ENCODE measurements at places on chromosomes 2 and 18.

GRCh38 chr18:39030124-39030655 is 1464.6 kb upstream of the CELF4 start:
- no peak for DNase-seq

DNA sequence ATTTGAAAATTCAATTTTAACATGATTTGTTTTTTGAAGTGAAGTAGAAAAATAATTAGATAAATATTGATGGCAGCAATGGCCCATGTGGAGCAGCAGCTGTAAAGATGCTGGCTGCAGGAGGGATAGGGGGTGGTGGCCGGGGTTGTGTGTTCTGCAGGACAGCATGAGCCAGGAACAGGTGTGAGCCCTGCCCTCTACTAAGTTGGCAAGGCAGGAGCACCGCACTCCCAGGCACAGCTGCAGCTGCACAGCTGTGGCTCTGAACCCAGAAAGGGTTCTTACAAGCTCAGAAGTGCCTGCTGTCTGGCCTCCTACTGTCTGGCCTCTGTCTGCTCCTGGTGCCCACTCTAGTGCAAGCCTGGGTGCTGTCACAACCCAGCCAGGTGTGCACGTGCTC is 10.0 kb upstream of the DUSP19 start:
- DNase-seq: no peak

DNA sequence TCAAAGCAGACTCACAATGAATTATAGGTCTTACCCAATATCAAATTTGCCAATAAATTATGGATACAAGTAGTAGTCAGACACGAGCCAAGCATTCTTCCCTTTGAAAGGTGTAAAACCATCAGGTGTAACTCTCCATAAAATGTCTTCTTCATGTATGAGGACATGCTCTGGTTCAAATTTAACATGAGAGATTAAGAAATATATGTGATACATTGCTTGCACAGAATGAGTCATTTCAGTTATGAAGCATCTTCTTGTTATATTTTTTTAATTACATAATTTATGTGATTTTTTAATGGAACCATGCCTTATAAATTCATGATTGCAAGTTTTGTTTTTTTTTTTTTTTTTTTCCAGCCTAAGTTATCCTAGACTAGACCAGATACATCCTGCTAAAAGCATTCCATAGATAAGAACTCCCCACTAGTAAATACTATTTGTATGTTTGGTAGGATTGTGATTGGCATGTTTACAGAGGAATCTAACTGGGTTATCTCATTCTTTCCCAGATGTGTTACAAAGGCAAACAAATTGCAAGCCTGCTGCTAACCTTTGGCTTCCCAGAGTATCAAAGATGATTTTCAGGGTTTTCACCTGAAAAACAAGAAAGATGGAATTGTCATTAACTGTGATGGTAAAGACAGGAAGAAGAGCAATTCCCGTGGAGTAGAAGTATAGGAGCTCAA is 621.9 kb downstream of the XIRP2 start:
- no peak for DNase-seq

GRCh38 chr2:33288011-33288410 is 188.4 kb upstream of the RASGRP3 start:
- DNase-seq: no peak

- DNase-seq: no peak
Measured at GRCh38 chr2:212770240-212770639, 231.6 kb upstream of the ERBB4 start.

DNA sequence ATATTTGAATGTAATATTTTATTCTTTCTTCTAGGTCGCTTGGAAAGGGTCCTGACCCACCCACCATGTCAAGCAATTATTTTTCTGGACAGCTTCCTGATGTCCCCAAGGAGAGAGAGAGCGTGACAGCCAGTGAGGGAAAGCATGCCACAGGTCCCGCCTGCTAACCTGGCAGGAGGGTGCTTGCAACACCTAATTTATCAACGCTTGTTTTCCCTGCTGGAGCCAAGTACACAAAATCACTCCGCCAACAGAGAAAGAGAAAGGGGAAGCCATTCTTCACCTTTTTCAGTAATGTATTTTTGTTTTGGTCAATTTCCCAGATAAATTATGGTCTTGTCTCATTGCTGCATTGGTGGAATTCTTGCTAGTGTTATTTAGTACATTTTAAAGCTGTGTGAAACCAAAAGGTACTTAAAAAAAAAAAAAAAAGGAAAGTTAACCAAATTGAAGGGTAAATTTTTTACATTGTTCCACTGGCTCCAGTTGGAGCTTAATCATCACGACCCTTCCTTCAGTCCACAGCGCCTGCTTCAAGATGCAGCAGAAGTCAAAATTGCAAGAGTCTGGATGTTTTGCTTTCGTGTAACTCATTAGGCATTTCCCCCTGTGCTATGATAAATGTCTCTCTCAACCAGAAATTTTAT is 88.5 kb upstream of the COPS8 start:
- no peak for DNase-seq

DNA sequence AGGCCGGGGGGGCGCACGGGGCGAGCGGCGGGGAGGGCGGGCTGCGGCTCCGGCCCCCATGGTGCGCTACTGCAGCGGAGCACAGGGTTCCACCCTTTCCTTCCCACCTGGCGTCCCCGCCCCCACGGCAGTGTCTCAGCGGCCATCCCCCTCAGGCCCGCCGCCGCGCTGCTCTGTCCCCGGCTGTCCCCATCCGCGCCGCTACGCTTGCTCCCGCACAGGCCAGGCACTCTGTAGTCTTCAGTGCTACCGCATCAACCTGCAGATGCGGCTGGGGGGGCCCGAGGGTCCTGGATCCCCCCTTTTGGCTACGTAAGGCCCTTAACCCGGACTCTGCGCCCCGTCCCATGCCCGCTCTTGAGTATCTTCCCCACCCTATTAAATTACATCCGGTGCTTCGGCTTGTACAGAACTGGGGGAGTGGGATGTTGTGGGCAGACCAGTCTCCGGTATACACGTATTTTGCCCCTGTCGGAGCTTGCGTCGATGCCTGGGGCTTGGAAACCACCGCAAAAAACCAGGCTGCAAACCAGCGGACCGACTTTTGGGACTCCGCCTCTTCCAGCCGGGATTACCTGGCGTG is 598 bp upstream of the WBP1 start:
- peak; percentile 77 for DNase-seq

- no peak for DNase-seq
Measured at GRCh38 chr2:240213226-240213475, 72.7 kb upstream of the OTOS start.

DNA sequence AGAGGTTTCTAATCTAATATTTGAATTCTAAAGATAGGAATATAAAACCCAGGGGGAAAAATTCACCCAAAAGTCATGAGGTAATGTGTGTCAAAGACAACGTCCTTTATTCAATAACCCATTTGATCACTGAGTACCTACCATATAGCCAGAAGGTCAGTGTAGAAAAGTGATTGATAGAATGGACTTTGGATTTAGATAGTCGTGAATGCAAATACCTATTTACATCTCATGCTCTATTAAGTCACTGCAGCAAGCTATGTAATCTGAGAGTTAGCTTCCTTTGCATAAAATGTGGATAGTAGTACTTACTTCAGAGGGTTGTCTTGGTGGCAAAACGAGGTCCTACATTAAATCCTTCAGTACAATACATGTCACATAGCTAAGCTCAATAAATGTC is 27.8 kb upstream of the TRIB2 start:
- no peak for DNase-seq

DNA sequence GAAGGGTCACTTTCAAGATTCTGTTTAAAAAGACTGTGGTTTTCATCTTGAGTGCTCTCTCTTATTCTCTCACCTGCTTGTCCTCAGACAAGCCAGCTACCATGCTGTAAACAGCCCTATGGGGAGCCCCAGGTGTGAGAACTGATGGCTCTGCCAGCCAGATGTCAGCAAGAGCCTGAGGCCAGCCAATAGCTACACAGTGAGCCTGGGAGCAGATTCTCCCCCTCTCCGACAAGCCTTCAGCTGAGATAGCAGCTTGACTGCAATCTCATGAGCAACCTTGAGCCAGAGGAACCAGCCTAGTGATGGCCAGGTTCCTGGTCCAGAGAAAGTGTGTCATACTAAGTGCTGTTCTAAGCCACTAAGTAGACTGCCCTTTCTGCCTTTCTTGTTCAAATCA is 272.1 kb downstream of the NAPG start:
- DNase-seq: no peak

GRCh38 chr2:1713142-1713838 is 31.0 kb downstream of the PXDN start:
- DNase-seq: no peak

DNA sequence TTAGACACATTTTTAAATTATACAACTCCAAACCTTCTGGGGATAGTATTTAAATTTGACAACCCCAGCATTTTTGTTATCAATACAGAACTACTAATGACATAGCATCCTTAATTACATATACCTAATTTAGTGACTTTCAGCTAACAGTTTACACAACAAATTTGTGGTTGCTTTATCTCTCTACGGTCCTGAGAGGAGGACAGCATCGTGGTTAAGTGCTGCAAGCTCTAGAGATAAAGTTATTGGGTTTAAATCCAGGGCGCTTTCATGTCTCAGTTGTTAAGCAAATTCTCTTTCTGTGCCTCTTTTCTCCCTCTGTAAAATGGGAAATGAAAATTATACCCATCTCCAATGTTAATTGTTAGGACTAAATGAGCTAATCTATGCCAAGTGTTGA is 129.3 kb downstream of the METTL4 start:
- no peak for DNase-seq

DNA sequence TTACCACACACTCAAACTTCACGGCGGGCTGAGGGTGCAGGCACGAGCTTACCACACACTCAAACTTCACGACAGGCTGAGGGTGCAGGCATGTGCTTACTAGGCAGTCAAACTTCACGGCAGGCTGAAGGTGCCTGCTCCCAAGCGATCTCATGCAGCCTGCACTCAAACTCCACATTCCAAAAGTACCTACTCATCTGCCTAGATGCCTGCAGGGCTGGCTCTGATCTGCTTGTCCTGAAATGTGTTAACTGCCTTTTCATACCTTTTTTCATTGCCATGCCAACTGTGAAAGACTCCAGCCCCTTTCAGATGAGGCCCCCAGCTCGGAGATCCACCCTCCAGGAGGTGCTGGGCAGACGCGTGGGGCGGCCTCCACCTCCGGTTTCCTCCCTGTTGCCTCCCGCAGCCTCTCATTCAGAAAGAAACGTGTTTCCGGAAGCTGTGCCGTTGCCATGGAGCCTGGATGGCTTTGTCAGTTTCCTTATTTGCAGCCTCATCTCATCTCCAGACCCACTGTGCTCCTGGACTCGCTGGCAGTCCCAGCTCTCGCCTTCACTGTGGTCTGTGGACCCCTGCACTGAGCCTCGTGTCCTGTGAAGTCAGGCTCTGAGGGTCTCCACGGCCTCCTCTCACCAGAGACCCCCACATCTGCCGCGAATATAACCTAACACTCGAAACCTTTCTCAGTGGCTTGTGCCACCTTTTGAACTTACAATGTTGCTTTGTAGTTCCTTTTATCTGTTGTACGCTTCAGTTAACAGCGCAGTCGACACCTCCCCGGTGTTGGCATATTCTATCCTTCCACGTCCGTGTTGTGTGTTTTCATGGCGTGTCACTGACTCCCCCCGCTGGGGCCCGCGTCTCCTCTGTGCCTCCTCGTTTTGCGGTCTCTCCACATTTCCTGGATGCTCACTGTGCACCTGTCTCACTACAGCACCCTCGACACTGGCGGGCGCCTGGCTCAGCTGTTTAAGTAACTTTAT is 106.1 kb upstream of the ALKAL2 start:
- DNase-seq: peak; percentile 26

GRCh38 chr2:85779641-85780315 is 26.0 kb downstream of the ATOH8 start:
- no peak for DNase-seq

DNA sequence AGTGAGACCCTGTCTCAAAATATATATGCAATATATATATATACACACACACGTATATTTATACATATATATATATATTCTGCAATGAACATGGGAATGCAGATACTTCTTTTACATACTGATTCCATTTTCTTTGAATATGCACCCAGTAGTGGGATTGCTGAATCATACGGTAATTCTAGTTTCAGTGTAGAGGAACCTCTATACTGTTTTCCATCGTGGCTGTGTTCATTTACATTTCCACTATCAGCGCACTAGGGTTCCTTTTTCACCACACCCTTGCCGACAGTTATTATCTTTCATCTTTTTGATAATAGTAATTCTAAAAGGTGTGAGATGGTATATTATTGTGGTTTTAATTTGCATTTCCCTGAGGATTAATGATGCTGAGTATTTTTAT is 52.3 kb upstream of the SLC39A10 start:
- DNase-seq: no peak

- no peak for DNase-seq
Measured at GRCh38 chr2:226159875-226160479, 639.6 kb downstream of the IRS1 start.

GRCh38 chr2:160331258-160332025 is 131.4 kb upstream of the ITGB6 start:
- no peak for DNase-seq

DNA sequence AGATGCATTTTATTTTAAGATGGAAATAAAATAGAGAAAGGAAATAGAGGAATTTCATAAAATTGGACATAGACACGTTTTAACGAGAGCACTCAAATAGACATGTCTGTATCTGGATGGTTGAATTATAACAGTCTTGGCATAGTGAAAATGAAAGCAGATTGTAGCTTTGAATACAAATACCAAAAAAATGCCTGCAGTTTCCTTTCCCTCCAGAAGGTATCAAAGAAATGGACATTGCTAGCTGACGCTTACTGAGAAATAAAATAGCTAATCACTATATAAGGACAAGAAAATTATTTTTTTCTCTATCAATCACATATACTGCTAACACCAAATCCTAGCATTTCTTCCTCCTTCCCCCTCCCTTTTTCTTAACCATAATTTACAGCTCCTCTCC is 11.4 kb upstream of the MAPRE2 start:
- no peak for DNase-seq

DNA sequence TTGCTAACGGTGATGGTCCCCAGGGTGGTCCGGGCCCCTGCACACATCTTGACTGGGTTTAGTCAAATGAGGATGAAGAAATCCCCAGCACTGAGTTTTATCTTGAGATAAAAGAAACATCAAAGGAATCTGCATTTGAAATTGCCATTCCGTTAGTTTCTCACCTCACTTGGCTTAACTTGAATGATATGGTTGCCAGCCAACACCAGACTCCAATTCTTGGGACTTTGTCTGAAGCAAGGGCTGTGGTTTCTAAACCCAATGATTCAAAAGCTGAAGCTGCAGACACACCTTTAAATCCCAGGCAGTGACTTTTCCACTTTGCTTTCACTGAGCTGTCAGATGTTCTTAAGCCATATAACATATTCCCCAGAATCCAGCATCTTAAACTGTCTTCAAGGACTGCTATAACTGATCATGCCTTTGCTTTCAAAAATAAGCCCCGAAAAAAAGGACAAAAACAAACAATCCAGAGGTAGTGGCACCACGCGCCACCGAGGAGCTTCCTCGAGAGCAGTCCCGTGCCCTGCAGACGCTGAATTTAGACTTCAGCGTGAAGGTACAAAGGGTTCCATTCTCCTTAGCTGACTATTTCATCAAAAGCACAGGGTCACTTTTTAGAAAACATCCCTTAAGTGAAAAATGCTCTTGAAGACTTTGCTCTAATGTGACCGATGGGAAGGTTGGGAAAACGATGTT is 189.3 kb downstream of the HDAC4 start:
- DNase-seq: no peak

All from stimulated activated CD4-positive, alpha-beta T cell treated with anti-CD3 and anti-CD28 coated beads, TNF-alpha, amount 100 ng/mL, for 48 hours (primary cell).